ENCODE measurements at places on chromosomes 11 and 22. TPM values are rescaled to one million over a fixed set of nuclear protein-coding genes. Genes with fewer than 3 reads are reported as not detected.

Gene OR51E2
- not detected for total RNA-seq

Gene WBP2NL
- total RNA-seq, result 0.37 TPM

Gene KCNK4
- not detected for total RNA-seq

Gene TMEM191B
- total RNA-seq, result 1.7 TPM

Gene ANO9
- total RNA-seq, result 22.9 TPM

Gene TYR
- not detected for total RNA-seq

Gene TRIM66
- 22.2 TPM for total RNA-seq

Gene LDHAL6A
- total RNA-seq, result not detected

Gene NDUFC2
- total RNA-seq, result 196 TPM

Gene KCNQ1
- 9.6 TPM for total RNA-seq

- no peak for DNase-seq
These were observed 18.7 kb upstream of the BMAL1 start for GRCh38 chr11:13258855-13259254.

- DNase-seq, result no peak
These were observed 22.2 kb downstream of the IL10RA start for GRCh38 chr11:118008271-118008911.

DNA sequence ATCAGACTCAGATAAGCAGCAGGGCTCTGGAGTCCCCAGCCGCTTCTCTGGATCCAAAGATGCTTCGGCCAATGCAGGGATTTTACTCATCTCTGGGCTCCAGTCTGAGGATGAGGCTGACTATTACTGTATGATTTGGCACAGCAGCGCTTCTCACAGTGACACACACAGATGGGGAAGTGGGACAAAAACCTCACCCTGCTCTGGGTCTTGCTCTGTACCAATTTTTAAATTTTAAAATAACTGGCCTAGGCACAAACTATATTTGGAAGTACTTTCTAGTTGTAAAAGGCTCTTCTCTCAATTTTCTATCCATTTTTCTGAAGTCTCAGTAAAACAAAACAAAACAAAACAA is 131.7 kb downstream of the VPREB1 start:
- DNase-seq, result no peak

- no peak for DNase-seq
These were observed 200.3 kb upstream of the B3GAT1 start for GRCh38 chr11:134612140-134613030.

GRCh38 chr22:40450616-40451015 is 80.2 kb downstream of the SGSM3 start:
- no peak for DNase-seq

DNA sequence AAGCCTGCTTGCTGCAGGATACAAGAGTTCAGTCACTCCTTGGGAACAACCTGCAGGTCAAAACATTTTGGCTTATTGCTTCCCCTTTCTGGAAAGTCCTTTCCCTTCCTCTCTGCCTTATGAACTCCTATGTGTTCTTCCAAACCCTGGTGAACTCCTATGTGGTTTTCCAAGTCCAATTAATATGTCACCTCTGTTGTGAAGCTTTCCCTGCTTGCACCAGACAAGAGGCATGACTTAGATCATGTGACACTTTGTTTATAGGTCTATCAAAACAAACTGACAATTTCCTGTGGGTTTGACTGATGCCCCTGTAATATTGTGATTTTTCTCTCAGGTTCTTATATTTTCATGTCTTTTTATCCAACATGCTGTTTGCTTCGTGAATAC is 64.2 kb downstream of the ENDOD1 start:
- DNase-seq, result no peak

DNA sequence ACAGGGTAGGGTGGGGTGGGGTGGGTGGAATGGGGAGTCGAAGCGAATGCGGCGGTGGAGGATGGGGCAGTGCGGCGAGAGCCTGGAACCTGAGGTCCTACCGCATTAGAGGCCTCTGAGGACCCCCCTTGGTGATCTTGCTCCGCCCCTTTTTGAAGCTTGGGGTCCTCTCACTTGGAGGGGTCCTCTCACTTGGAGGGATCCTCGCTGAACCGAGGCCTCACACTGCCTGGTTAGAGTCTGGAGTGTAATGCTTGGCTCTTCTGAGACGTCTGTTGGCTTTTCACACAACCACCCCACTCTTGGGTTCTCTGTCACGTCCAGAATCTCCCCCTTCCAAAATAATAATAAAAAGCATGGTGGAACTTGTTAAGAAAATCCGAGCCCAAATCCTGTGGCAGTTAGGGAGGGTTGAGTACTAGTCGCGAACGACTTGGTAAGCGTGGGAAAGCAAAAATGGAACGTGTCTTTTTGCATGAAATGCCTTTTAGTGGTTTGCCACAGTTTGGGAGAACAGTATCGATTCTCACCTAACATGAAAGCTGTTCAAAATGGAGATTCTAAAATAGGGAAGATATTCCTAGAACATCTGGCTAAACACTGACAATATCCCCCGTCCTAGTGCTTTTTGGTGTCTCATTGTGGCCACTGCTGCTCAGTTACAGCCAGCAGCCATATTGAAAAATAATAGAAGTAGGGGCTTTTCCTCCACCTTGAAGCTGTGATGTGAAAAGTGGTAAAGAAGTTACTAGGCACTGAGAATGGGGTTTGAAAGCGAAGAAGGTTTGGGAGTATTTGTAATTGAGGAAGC is 822 bp downstream of the RBX1 start:
- DNase-seq, result no peak

DNA sequence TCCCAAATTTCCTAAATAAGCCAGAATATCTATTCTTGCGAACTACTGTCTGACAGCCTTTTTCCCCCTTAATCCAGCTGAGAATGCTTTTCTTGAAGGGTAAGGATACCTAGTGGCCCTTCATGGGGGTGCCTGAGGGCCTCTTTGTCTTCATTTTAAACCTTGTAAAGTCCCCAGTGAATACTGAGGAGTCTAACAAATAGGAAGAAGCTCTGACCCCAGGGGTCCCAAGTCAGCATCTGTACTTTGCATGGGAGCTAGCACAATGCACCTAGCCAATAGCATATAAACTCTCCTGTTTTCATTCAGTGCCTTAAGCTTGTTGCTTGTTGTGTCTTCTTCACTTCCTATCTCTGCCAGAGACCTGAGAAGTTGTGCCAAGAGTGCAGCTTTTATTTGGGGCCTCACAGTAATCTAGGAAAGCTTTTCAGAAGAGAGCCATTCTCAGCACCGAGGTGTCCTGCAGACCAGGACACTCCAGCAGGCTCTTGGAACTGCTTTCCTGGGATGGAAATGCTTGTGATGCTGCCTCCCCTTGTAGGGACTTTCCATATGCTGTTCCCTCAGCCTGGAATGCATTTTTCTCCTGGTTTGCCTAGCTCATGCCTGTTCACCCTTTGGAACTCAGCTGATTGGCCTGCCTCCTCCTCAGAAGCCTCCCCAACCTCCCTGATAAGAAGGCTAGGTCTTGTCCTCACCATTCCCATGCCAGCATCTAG is 37.2 kb downstream of the BMAL1 start:
- no peak for DNase-seq

- peak; percentile 51 for DNase-seq
These were observed 7.3 kb downstream of the NEAT1 start for GRCh38 chr11:65429724-65430405.

- DNase-seq, result no peak
These were observed 2.6 kb downstream of the CHRM1 start for GRCh38 chr11:62918531-62918930.

GRCh38 chr22:45628515-45628914 is 43.1 kb upstream of the ATXN10 start:
- no peak for DNase-seq

GRCh38 chr11:94152678-94153065 is 24.0 kb downstream of the PANX1 start:
- DNase-seq, result no peak

- no peak for DNase-seq
These were observed 8.3 kb downstream of the MUC2 start for GRCh38 chr11:1082728-1083620.

DNA sequence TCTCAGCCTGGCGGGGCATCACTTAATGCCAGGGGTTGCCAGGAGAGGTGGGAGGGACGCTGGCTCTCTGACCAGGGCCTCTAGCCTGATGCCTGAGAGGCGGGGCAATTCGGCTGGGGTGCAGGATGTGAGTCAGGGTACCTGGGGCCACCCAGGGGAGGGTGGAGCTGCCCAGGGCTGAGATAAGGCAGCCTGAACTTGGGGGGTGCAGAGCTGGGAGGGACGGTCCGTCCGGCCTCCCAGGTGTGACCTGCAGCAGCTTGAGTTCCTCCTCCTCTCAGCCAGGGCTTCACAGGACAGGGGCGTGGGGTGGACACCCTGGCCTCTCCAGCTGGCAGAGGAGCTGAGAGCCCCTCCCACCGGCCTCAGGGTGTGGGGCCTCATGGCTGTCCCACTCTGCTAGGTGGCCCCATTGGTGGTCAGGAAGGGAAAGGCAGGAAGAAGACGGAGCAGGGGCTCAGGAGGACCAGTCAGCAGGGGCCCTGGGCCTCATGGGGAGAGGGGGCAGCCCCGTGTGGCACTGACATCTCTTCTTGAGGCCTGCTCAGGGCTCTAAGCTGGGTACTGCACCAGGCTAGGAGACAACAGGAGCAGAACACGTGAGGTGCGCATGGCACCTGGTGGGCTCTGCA is 942 bp upstream of the RPS6KA4 start:
- DNase-seq, result peak; percentile 60

GRCh38 chr22:36239401-36240171 is at the start of gene APOL2:
Gene APOL2, minus strand, starts transcription at chr22:36239527. Its CDS starts 6,365 bp downstream, at chr22:36233162.
- peak; percentile 81 for DNase-seq

DNA sequence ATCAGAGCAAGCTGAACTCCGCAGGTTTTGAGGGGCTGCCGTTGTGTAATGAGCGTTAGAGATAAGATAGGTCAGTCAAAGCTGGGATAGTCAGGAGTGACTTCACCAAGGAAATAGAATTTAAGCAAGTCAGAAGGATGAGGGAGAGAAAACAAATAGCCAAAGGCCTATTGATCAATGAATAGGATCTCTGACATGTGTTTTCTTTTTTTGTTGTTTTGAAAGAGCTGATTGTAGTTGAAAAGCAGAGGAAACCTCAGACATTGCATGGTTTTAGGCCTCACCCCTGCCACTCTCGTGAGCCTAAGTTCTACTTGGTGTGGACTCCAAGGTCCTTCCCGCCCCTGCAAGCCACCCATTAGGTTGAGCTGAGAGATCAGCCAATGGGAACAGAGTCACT is 3.2 kb downstream of the EIF3L start:
- DNase-seq, result no peak

GRCh38 chr11:118215262-118215661 is 9.5 kb downstream of the JAML start:
- DNase-seq, result peak; percentile 35

DNA sequence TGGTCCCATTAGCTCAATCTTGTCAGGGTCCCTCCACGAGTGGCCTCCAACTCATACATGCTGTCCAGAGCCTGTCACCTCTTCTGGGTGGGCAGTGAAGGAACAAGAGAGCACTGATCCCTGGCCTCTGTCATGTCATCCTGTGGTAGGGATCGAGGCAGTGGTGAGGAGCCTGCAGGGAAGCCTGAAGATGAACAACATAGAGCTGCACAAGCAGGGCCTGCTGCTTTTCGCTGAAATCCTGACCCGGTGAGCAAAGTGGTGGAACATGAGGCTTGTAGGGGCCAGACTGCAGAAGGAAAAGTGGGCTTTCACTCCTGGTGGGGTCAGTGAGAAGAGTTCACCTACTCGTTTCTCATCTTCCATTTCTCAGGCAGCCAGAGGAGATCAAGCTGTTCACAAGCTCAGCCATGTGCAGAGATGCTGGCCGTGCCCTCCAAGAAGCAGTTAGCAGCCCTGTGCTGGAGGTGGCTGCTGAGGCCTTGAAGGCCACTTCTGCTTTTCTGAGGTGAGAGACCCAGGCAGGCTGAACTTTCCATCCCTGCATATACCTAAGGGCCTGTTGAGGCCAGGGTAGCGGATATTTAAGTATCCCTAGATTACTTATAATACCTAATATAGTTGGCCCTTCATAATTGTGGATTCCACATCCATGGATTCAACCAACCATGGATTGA is 32.9 kb downstream of the MEI1 start:
- DNase-seq, result no peak

GRCh38 chr11:91536366-91536765 is 688.3 kb upstream of the FAT3 start:
- no peak for DNase-seq

GRCh38 chr22:33404723-33405122 is 346.5 kb upstream of the SYN3 start:
- DNase-seq, result no peak

DNA sequence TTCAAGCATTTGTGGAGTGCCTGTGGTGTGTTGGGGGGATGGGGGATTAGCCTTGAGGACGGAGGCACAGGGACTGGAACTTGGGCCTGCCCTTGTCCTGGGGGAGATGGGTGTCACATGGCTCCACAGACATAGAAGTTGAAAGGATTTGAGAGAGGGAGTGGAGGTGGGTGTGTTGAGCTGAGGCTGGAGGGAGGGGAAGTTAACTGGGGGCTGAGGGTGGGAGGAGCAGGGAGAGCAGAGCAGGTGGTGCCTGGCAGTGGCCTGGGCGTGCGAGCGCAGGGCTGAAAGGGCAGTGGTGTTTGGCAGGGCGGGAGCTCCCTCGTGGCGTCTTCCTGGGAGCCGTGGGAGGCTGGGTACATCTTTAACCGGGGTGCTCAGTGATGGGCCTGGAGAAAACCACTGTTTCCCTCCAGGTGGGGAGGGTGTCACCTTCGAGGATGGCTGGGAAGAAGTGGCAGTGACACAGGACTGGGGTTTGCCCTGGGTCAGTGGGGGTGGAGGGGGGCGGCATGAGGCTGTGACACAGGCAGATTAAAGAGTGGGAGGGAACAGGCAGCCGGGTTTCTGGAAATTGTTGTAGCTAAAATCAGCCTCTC is 45.5 kb downstream of the AP2A2 start:
- no peak for DNase-seq

DNA sequence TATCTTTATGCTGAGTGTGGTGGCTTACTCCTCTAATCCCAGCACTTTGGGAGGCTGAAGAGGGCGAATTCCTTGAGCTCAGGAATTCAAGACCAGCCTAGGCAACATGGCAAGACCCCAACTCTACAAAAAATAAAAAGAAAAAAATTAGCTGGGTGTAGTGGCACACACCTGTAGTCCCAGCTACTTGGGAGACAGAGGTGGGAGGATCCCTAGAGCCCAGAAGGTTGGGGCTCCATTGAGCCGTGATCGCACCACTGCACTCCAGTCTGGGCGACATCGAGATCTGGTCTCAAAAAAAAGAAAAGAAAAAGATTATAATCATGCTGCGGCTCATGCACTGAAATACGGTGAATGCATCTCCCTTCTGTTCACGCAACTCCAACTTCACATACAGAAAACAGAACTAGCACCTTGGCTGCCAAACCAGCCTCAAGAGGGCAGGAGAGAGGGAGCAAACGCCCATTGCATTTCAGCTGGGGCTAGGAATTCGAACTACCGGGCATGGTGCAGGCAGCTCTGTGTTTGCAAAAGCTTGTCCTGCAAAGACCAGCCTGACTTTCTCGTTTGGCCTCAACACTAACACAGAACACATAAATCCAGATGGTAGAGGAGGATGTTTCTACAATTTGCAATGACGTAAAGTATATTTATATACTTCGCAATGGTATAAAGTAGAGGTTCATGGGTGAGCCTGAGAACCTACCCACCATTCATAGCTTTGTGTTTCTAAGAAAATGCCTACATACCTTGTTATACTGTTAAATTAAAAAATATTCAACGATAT is 6.3 kb upstream of the SYNGR1 start:
- DNase-seq, result peak; percentile 50

DNA sequence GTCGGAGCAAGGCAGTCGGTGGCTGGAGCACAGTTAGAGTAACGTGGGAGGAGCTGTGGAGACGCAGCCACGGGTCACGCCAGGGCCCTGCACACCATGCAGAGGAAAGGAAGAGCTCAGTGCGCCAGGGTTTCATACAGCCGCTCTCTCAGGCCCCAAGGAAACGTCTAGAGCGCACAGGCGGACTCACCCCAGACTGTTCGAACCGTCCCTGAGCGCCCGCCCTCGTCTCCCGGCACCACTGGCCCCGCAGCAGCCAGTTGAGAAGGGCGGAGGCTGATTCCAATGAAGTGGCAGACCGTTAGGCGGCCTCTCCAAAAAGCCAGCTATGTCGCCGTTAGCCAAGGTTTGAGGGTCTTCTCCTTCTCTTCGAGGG is 483 bp upstream of the HYLS1 start:
- peak; percentile 52 for DNase-seq
